ENCODE measurements at places on chromosomes 2 and 18. TPM values are rescaled to one million over a fixed set of nuclear protein-coding genes. Genes with fewer than 3 reads are reported as not detected.
A peak's percentile ranks its signal among the peaks of the same experiment; 100 is the strongest.

The RPRM gene
- total RNA-seq: not detected

The PLCD4 gene
- 0.40 TPM for total RNA-seq

The HOXD13 gene
- total RNA-seq: not detected

GRCh38 chr2:127261804-127262406 is 32.0 kb downstream of the ERCC3 start:
- DNase-seq: no peak

- peak; percentile 83 for DNase-seq
Observed at GRCh38 chr2:28958689-28959088, 22.4 kb upstream of the TOGARAM2 start.

GRCh38 chr2:20806286-20806685 is 16.6 kb downstream of the LDAH start:
- no peak for DNase-seq

DNA sequence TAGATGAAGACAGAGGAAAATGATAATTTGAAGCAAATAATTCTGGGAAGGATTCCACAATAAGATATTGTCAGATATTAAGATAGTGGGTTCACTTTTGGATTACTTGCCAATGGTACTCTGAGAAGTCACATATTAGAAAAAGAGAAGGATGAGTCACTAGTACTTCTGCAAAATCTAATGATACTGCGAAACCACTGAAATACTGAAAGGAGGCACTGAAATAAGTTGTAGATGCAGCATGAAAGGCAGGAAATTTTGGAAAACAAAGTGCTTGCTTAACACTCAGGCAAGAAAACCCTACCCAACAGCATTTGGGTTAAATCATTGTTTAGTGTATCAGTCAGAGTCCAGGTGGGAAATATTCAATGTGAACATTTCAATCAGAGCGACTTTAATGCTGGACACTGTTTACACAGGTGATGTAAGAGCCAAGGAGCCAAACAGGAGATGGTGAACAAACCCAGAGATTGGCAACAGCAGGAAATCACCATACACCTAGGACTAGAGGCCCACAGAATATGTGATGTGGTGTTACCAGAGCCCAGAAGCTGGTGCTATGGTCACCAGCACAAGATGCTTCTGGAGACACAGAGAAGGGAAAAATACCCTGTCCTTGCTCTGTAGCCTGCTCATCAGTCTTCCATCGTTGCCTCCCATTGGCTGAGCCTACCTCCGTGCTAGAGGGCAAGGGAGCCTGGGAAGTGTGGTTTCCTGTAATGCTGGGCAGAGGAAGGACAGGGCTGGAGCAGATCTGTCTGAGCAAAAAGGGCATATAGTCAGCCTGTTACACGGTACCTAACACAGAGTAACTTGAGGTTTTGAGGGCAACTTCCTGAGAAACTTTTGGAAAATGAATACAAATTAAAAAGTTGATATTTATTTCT is 204.7 kb upstream of the ITGA4 start:
- DNase-seq: no peak

DNA sequence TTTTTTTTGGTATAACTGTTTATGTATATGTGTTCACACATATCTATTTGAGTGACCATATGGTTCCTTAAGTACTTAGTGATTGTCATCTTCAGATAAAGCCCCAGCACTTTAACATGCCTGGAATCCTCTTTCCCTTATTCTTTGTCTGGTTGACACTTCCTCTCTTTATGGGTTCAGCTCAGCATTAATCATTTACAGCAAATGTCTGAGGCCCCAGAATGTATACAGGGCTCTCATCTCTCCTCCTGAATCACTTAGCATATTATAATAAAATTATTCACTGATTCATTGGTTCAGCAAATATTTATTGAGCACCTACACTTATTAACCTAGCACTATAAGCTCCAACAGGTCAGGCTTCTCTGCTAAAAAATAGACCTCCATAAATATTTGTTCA is 43.5 kb upstream of the CD28 start:
- no peak for DNase-seq

DNA sequence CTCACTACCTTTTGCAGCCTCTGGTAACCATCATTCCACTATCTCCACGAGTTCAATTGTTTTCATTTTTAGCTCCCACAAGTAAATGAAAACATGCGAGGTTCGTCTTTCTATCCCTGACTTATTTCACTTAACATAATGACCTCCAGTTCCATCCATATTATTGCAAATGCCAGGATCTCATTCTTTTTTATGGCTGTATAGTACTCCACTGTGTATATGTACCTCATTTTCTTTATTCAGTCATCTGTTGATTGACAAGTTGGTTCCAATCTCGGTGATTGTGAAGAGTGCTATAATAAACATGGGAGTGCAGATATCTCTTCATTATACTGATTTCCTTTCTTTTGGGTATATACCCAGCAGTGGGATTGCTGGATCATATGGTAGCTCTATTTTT is 16.9 kb downstream of the IL1RN start:
- no peak for DNase-seq

DNA sequence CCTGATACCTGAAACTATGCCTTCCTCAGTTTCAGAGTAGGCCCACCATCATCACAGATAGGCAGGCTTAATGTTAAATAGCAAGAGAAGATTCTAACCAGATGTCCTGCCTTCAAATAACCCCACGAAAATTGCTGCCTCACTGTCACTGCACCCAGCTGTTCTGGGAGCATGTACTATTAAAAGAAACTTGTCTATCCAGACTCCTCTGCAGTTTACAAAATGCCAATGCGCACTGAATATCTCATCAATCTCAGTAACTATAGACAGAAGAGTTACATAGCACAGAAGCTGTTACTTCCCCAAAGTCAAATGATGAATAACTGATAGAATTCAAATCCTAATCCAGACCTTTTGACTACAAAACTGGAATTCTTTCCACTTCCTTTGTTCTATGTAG is 43.9 kb downstream of the WDR75 start:
- no peak for DNase-seq

DNA sequence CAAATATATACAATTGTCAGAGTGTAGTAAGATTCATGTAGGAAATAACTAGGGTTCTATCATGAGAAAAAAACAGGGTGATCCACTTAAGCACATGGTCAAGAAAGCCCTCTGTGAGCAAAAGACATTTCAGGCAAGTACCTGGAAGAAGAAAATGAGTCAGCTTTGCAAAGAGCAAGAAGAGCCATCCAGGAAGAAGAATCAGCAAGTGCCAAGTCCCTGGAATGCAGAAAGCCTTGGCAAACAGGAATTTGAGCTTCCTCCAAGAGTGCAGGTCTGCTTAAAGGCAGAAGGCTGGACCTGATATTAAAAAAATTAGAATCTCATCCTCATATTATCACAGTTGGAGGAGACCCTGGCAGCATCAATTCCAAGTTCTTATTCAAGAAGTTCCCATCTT is 188.5 kb upstream of the CELF4 start:
- peak; percentile 4 for DNase-seq

DNA sequence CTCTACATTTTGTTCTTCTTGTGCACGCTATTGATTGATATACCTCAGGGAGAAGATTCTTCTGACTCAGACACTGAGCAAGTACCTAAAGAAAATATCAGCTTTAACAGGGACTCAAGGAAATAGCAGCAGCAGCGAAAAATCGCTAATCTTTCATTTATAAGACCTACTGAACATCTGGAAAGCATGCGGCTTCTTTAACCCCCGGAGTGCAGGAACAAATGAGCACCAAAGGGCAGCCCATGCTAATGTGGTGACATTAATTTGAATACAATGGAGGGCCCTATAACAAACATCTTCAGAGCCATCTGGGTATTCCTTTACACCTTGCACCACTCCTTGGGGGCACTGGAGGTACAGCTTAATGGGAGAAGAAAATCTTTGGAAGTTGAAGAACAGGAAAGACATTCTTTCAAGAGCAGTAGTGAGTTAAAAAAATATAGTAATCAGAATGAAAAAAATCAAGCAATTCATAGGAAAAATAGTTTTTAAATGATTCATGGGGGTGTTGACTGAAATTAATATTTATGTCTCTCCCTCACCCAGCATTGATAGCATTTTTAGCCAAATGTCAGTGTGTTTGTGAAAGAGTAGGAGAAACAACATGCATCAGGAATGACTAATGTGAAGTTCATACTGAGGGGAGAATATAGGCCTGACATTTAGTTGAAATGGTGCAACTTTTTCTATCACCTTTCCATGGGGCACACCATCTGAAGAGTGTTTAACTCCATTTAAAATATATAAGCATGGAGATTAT is 281.7 kb downstream of the HRH4 start:
- DNase-seq: no peak

DNA sequence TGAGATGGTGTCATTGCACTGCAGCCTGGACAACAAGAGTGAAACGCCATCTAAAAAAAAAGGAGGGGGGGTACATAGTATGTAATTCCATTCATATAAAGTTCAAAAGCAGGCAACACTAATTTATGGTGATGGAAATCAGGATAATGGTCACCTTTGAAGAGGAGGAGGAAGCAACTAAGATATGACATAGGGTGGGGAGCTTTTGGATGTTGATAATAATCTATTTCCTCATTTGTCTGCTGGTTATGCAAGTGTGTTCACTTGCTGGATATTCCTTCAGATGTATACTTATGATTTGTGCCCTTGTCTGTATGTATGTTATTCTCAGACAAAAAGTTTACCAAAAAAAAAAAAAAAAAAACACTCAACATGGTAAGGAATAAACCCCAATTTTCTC is 28.6 kb upstream of the ATIC start:
- DNase-seq: no peak

DNA sequence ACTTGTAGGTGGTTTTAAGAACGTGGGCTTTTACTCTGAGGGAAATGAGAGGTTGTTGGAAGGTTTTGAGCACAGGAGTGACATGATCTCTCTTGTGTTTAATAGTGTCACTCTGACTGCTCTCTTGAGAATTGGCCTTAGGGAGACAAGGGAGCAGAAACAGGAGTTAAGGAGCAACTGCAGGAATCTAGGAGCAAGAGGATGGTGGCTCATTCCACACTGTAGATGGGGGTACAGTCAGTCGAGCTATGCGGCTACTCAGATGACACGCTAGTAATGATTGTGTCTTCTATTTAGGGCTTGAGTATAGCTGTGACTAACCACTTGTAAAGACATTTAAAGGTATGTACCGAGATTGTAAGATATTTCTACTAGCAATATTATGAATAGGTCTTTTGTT is 87.4 kb downstream of the RPRM start:
- no peak for DNase-seq

DNA sequence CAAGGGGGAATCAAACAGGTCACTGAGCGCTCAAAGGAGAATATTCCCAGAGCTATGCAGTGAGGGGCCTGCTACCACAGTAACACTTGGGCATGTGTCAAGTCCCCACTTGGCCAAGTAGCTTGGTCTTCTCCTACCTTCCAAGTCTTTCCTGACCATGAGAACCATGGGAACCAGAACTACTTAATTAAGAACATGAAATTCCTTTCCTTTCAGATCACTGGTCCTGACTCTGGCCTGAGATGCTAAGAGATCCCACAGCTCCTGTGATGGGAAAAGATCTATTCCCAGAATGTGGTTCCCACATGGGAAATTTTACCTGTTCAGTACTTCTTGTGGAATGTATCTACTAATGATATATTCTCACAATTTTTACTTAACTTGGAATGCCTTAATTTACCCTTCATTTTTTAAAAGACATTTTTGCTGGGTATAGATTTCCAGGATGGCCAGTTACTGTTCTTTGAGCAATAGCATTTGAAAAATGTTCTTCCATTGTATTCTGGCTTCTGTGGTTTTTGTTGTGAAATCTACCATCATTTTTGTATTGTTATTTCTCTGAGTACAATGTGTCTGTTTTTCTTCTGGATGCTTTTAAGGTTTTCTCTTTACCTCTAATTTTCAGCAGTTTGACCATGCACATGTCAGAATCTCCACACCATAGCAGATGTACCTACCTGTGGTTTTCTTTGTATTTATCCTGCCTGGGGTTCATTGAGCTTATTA is 37.9 kb downstream of the KCNIP3 start:
- peak; percentile 40 for DNase-seq

All from MCF 10A (cell line).